ENCODE measurements at places on chromosomes 11 and 22.
A peak's percentile ranks its signal among the peaks of the same experiment; 100 is the strongest.

- no peak for DNase-seq
These were observed 89.1 kb downstream of the RPS6KA4 start for GRCh38 chr11:64447831-64448598.

- DNase-seq, result no peak
These were observed 91.5 kb upstream of the TBCEL start for GRCh38 chr11:120932305-120932915.

GRCh38 chr11:95341221-95341620 lies 110.2 kb upstream of the SESN3 start:
- DNase-seq, result no peak

- DNase-seq, result no peak
These were observed 14.1 kb downstream of the SYN3 start for GRCh38 chr22:33044112-33044511.

DNA sequence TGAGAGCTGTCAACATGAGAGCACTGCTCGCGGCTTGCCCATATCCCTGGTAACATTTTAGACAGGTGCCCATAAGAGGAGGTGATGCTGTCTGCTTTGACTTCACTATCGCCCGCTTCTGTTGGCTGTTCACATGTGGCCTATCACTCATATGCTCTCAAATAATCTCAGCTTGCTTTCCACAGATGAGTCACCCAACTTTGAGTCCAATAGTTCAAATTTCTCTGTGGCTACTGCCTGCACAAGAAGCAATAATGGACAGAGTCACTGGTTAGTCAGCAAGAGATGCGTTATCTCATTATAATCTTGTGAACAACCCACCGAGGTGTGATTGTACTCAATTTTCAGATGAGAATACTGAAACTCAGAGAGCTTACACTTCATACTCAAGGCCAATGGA lies 1714.1 kb downstream of the LRRC4C start:
- DNase-seq, result no peak

DNA sequence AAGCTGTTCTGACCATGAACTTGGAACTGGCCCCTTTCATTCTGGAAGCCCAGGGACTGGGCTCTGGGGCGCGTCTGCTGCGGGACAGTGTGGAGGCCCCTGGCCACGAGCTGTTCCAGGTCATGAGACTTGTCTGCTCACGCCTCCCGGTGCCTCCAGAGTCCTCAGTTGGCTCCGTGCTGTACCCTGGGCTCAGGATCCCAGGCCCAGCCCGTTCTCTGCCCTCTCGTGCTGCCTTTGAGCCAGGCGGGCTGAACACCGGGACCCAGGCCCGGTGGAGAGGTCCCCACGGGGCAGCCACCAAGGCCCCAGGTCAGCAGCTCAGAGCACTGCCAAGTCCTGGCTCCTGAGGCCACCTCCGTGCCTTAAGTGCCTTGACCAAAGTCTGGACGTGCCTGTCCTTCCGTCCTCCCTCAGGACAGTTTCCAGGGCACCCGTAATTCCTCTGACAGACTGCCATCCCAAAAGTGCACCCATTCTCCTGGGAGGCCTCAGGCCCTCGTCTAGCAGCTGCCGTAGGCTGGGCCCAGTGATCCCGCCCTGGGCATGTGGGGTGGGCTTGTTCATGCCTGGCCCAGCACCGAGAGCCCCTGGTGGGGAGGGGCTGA lies 36.3 kb upstream of the PPARA start:
- no peak for DNase-seq

- DNase-seq, result no peak
These were observed 40.5 kb downstream of the PRCP start for GRCh38 chr11:82859750-82860149.

DNA sequence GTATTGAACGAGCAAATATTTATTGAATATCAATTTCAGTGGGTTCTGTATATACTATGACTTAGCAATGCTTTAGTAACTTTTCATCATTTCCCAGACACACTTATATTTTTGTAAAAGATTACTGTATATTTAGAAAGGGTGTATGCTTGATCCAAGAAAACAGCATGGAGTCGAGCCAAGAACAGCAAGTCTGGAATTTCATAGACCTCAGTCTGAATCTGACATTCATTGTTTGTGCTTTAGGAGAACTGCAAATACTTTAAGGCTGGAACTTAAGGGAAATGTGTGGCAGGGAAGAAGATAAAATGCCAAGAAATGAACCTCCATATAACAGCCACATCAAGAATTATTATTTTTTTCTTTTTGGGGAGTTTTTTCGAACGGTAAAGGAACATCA lies 1156.8 kb downstream of the LRRC4C start:
- DNase-seq, result no peak

DNA sequence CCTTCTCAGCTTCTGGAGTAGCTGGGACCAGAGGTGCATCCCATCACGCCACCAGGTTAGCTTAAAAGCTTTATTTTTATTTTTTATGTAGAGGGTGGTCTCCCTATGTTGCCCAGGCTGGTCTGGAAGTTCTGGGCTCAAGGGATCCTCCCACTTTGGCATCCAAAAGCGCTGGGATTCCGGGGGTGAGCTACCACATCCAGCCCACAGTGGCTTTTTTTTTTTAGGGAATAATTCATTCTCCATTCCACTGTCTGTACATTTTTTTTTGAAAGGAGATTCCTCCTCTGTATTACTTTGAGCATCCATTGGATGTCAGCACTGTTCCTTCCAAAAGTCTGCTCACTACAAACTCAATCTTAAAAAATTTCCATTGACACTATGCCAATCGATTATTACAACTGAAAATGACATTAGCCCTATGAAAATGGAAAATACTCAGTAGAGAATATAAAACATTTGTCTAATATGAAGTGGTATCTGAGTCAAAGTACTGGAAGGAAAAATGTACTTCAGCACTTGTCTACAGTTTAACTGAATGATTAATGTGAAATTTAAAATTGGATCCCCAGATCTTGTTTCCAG lies 1.3 kb upstream of the LPXN start:
- DNase-seq, result no peak

DNA sequence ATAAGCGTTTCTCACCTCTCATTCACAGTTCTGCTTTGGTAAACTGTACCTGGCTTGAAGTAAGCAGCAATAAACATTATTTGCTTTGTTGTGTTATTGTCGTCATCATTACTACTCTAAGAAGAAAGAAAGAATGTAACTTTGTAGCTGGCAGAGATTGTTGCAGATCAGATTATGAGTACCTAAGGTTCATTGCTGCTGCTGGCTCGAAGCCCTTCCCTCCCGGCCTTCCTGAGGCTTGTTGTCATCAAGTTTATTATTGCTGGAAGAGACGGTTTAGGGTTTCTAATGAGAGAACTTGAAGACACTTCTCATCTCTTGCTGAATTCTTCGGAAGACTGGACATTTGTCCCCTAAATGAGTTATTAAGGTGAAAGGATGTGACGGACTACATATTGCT lies 101.3 kb downstream of the GRAMD1B start:
- DNase-seq, result no peak

DNA sequence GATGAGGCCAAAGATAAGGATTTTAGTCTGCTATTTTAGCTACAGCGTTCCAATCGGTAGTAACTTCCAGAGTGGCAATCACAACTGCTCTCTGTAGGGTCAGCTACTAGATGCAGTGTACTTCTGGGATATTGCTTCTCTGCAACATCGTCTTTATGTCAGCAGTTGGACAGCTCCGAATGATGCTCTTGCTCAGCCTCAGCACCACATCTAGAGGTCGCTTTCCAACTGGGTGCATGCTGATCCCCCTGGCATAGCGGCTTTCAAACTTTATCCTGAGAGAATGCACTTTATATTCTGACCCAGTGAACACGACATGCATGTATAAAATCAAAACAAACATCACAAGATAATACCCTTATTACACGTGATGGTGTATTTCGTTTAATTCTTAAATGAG lies 219.6 kb downstream of the C11orf87 start:
- no peak for DNase-seq

DNA sequence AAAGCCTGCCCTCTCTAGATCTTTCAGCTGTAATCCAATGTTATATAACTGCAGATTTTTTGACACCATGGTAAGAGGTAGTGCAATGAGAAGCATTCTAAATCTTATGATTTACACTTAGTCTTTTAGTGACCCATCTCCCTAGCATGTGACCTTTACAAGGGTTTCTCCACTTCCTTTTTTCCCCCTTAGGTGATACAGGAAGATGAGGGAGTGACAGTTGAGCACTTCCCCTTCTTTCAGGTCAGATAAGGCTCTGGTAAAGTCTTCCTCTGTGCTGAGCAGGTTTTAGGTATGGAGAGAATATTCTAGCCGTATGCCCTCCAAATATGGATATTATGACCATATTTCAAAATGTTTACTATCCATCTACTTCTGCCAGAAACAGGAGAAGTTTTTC lies 753.6 kb downstream of the JRKL start:
- no peak for DNase-seq

- DNase-seq, result no peak
These were observed 1.1 kb upstream of the MRGPRX4 start for GRCh38 chr11:18171377-18172000.

DNA sequence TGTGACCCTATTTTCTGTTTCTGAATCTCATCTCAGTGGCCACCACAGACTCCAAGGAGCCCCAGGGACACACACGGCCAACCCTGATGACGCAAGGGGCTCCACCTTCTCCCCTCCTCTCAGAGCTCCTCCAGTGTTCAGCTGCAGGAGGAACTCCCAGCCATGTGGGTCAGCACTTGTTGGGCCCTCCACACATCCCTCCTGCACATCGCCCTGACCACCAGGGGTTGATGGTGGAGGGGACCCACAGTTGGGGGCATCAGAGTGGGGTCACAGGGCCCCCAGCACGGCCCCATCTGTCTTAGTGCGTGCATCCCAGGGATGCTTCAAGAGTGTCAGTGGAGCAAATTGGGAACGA lies 499.6 kb downstream of the BRD1 start:
- DNase-seq, result no peak

- no peak for DNase-seq
These were observed 687.2 kb downstream of the OPCML start for GRCh38 chr11:132844956-132845696.

DNA sequence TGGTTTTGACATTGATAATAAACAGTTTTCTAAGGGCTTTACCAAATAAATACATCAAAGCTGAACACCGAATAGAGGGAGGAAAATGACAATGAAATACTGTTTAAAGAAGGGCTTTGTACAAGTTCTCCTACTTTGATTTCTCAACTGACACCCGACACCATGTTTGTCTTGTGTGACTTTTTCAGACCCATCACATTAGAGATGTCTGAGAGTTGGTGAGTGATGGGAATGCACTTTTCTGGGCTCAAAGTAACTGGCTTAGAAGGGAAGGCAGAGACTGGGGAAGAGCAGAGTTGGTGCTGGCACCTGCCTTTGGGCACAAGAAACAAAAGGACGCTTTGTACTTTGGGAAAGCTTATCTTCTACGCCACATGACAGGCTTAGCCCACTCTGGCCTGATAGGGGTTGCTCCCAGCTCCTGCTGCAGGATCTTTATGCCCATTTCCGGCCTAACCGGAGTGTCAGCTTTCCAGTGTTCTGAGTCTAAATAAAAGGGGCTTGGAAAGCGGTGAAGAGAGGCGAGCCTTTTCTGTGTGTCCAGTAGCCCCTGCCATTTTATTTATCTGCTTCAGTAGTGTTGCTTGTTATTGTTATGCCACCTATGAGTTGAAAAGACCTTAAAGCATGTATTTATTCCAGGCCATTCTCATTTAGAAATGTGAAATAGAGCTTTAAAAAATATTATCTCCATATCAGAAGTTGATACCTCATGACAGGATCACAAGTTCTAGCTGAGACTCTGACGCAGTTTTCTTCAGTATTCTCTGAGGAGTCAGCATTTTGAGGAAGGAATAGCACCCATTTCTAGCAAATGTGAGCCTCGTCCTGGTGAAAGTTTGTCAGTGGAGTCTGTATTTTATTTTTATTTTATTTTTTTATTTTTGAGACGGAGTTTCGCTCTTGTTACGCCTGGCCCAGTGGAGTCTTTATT lies 24.2 kb downstream of the KREMEN1 start:
- DNase-seq, result no peak

DNA sequence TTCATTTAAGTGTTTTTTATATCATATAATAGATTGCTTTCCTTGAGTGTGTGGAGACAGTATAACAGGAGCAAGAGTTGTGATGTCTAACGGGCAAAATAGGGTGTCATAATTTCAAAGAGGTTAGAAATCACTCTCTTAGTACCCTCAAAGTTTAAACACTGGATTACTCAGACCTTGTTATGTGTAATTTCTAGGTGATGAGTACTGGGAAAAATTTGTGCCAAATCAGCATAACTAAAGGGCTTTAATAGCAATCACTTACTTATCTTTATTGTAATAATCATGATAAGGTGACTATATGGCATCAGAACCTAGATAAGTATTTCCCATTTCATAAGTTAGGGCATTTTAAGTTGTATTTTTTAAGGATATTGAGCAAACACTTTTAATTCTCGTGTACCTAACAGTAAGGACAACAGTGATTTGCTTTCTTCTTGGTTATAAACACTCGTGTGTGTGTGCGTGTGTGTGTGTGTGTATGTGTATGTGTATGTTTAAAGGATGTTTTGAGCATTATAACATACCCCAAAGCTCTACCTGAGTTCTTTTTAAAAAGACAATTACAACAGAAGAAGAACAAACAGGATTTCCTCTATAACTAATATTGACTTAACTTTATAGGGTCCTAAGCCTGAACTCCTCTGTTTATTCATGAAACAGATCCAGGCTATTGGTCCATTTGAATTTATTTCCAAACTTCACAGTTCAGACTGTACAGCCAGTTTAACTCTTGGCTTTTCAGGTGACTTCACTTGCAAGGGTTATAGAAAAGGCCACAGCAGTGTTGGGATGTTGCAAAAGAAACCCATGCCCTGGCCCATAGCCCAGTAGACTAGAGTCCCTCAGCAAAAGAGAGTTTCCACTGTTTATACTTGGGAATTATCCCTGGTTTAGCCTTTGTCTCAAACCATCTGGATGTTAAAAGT lies 23.7 kb upstream of the PDE3B start:
- DNase-seq, result no peak

GRCh38 chr22:39727541-39727940 lies 157.0 kb downstream of the CACNA1I start:
- DNase-seq, result no peak

DNA sequence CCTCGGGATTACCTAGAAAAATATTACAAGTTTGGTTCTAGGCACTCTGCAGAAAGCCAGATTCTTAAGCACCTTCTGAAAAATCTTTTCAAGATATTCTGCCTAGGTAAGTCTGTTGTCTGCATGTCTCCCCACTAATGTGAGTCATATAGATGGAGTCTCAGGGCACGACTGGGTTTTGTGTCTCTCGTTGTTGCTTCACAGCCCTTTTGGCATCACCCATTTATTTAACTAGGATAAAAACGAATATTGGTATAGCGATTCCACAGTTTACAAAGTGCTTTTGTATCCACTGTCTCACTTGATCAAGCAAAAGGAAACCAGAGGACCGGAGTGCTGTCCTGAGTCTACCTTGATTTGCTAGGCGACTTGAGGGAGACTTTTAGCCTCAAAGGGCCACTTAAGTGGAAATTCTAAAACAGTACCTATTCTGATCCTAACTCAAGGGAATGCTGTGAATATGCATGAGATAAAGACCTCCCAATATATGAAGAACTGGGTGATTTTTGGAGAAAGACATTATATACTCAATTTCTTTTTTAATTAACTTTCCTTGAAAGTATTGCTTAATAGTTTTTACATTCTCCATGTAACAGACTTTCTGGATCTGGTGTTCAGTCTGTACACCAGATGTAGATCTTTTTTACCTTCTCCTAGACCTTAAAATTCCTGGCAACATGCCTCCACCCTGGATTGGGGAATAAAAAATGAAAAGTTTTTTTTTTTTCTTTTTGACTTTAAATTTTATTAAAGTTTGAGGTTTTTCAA lies 590 bp downstream of the NNMT start:
- no peak for DNase-seq

- DNase-seq, result peak; percentile 64
These were observed 475 bp downstream of the PITPNB start for GRCh38 chr22:27918341-27919221.

- no peak for DNase-seq
These were observed 164.4 kb upstream of the ZBED5 start for GRCh38 chr11:11022125-11022730.

Data from stimulated activated CD8-positive, alpha-beta memory T cell treated with anti-CD3 and anti-CD28 coated beads, Interleukin-7, amount 100 ng/mL, for 4 hours (primary cell).